ENCODE measurements at places on chromosomes 12 and 14.

DNA sequence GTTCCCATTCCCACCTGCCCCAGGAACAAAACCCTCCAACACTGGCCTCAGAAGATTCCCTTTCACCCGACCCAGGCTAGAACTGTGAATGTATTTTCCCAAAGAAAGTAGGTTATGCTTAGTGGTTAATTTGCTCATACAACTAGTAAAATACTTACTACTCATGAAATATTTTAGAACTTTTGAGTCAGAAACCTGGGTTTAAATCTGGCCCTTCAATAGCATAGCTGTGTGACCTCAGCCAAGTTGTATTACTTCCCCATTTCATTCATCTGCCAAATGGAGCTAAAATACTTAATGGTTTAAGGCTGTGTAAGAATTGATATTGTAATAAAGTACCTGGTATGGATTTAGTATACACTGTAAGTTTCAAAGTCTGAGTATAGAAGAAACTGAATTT, 69.1 kb upstream of the DNM1L start:
- DNase-seq, result no peak

DNA sequence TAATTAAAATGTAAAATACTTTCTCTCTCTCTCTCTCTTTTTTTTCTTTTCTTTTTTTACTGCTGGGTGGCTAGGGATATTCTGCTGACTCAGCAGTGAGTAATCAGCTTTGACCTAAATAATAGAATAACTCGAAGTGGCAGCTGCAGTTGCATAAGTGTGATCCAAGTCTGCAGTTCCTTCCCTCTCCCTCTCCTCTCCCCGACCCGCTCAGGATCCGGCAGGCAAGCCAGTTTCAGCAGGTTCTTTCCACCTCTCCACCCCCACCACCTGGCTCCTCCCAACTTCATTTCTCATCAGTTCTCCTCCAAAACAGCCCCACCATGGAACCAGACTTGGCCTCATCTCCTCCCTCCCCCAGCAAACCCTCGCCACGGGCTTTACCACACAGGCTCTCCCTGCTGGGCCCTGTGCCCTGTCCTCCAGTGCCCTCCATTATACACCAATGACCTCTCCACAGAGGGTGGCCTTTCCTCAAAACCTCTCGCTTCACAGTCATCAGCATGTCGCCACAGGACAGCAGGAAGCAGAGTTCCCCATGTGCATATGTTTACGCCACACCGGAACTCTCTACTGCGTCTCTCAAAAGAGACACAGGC, 22.4 kb downstream of the SLC7A8 start:
- DNase-seq, result no peak

DNA sequence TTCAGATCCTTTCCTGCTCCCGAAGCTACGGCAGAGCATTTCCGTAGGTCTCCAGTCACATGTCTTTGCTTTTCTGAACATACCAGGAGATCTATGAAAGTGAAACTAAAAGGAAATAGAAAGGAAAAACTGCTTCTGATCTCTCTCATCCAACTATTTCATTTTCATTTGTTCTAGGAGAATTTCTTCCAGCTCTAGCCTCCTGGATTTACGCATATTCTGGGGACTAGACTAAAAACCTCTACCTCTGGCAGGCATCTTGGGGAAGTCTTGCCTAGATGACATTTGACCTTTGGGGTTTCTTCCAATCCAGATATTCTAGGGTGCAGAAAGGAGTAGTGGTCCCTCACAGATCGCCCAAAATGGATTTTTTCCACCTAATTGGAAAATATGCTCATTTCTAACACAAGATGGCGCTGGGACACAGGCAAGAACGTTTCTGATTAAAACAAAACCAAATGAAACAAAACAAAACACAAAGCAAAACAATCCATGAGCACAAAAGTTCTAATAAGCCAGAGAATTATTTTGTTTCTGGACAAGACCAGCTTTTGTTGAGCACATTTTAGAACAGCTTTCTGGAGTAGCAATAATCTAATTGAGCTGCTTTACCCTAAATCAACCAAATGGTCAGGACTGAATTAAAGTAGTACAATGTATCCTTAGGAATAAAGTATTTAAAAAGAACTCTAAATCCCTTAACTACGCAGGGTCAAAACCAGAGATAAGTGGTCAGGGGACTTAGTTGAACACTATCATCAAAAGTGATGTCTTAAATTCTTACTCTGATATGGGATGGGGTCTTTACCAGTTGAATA, 12.3 kb upstream of the PARP11 start:
- peak; percentile 30 for DNase-seq

GRCh38 chr14:24409956-24410355, 11.2 kb downstream of the NYNRIN start:
- no peak for DNase-seq

DNA sequence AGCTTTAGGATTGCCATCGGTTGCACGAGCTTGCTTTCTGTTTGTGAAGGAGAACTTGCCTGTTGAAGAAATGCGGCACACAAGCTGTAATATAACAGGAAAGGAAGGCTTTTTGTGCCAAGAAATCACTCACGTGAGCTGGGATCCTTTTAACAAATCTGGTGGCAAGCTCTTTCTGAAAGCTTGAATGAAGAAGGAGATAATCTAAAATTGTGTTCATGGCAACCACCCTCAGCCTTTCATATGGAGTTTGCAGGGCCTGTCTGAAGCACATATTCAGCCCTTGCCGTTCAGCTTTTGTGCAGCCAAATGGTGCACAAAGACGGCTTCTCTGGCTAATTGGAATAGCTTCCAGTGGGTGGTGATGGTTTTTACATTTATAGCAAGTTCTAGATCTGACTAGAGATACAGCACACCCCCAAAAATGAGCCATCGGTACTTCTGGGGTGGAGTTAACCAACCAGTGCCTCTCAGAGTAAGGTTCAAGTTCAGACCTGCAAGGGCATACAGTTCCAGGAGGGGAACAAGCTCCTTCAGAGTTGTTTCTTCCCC, 107.4 kb downstream of the AEBP2 start:
- no peak for DNase-seq

- DNase-seq, result no peak
These were observed 40.4 kb upstream of the LDHB start for GRCh38 chr12:21697904-21698630.

DNA sequence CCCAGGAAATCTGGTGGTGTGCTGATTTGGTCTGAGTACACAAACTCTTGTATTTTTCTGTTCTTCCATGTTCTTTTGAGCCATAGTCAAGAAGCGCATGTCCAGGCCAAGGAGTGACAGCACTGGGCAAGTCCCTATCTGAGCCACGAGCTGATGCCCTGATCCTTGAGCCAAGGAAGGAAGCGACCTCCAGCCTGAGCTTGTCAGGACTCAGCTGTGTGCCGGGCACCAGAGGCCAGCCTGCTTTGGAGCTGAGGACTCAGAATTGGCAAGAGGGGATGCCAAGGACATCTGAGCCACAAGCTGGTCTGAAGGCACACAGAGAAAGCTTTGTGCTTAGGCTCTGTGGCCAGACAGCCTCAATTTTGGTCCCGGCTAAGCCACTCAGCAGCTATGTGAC, 52.6 kb downstream of the GALNT16 start:
- DNase-seq, result no peak

GRCh38 chr14:103782376-103782775, 65.0 kb downstream of the PPP1R13B start:
- no peak for DNase-seq

DNA sequence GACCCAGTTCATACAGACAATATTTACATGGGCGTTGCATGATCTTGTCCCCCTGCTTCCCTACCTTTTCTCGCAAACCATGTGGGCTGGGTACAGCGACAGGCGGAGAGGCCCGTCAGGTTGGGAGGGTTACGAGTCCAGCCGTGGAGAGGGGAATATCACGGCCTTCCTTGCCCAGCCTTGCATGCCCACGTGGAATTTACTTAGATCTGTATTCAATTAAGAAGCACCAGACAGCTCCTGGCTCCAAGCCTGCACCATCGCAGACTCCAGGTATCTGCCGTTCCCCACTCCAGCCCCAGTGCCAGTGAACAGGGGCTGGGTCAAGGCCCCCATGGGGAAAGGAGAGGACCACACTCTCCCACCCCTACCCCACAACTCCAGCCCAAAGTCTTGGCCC, 29.8 kb downstream of the BCL11B start:
- no peak for DNase-seq

GRCh38 chr14:63712123-63712522, 15.7 kb downstream of the SGPP1 start:
- no peak for DNase-seq

DNA sequence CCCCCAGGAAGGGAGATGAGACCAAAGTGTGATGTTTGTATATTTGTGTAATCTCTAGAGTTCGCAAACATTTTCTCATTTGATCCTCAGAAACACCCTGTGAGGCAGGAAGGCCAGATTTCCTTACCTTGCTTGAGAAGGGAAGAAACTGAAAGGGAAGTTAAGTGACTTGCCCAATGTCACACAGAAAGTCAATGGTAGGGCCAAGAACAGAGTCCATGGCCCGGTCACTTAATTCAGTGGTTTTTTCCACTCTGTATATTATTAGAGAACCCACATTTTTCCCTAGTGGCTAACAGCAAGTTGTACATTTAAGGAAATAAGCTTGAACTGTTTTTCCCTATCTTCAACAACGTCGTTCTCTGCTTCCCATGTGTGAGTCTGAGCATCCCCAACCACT, 25.6 kb upstream of the CHPT1 start:
- DNase-seq, result no peak

GRCh38 chr12:107349008-107349747, 255.8 kb upstream of the CRY1 start:
- no peak for DNase-seq

- no peak for DNase-seq
These were observed 649.6 kb downstream of the BCL11B start for GRCh38 chr14:98622208-98623051.

DNA sequence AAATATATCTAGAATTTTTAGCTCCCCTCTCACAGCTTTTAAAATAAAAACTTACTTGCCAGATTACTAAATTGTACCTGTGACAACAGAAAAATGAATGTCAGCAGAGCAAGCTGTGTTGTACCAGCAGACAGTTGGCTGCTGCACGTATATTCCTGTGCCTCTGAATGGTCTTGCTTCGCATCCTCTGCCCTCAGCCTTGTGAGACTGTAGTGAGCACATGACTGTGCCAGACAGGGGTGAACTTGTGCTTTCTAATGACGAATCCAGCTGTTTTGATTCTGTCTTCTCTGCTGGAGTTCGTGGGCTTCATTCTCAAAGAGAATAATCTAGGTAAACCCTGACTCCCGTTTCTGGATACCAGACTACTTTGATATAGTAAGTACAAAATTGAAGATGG, 58.3 kb upstream of the FRMD6 start:
- DNase-seq, result no peak

DNA sequence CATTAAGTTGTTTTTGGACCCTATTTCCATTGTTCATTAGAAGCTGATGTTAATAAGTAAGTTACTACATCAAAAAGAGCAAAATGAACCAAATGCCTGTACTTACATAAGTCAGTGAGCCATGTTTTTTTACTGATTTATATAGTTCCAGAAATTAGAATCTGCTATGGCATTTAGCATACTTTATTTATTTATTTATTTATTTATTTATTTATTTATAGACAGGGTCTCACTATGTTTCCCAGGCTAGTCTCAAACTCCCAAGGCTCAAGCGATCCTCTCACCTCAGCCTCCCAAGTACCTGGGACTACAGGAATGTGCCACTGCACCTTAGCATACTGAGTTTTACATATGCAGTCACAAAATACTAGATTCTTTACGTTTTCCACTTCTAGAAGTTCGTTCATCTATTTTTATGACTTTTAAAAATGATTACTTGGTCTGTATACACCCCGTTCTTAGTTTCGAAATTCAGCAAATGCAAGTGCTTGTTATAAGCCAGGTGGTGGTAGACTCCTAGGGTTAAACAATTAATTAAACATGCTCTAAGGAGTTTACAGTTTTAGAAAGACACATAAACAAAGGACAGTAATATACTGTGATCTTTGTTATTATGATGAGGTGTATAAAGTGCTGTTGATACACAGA, 69.8 kb downstream of the SCFD1 start:
- DNase-seq, result no peak

GRCh38 chr12:28645891-28646290, 455.6 kb downstream of the CCDC91 start:
- DNase-seq, result no peak

- DNase-seq, result peak; percentile 97
These were observed 25.3 kb upstream of the GPR132 start for GRCh38 chr14:105090493-105091053.

- no peak for DNase-seq
These were observed 218.0 kb downstream of the SYT1 start for GRCh38 chr12:79082595-79082994.

- no peak for DNase-seq
These were observed at the start of gene PRKD1 for GRCh38 chr14:29927376-29928116. TSS of gene PRKD1 (minus strand) at chr14:29927847.

DNA sequence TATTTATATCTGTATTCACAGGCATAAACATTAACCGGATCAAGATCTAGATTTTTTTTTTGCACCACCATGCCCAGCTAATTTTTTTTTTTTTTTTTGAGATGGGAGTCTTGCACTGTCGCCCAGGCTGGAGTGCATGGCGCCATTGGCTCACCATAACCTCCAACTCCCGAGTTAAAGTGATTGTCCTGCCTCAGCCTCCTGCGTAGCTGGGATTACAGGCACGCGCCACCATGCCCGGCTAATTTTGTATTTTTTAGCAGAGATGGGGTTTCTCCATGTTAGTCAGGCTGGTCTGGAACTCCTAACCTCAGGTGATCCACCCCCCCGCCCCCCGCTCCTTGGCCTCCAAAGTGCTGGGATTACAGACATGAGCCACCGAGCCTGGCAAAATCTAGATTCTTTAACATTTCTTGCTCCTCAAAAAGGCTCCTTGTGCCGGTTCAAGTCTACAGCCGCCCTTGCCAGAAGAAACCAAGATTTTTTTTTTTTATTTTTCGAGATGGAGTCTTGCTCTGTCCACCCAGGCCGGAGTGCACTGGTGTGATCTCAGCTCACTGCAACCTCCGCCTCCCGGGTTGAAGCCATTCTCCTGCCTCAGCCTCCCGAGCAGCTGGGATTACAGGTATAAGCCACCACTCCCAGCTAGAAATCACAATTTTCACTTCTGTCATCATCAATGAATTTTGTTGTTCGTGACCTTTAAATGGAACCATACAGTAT, 36.9 kb upstream of the SLC2A3 start:
- DNase-seq, result no peak

DNA sequence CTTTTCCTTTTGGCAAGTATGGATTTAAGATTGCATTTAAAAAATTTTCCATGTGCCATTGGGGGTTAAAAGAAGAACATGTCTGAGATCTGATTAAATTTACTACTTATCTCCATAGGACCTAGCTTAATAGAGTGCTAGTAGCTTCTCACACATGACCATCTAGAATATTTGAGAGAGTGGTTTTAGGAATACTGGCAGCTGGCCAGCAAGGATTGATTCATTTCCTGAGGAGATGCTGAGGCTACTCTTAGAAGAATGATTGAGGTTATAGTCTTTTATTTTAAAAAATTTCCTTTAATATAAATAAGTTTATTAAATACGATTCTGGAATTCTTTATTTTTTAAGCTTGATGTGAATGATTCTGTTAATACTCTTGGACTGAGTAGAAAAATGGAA, 56.2 kb downstream of the MIPOL1 start:
- DNase-seq, result no peak

- DNase-seq, result no peak
These were observed 12.5 kb downstream of the PLD4 start for GRCh38 chr14:104937161-104937560.

GRCh38 chr14:21556378-21557083, 23.3 kb downstream of the OR10G3 start:
- DNase-seq, result no peak

GRCh38 chr14:96081224-96081623, 42.1 kb downstream of the C14orf132 start:
- no peak for DNase-seq

GRCh38 chr12:127579446-127579845, 687.5 kb upstream of the TMEM132C start:
- DNase-seq, result no peak
